ENCODE measurements at places on chromosomes 6 and 20.

DNA sequence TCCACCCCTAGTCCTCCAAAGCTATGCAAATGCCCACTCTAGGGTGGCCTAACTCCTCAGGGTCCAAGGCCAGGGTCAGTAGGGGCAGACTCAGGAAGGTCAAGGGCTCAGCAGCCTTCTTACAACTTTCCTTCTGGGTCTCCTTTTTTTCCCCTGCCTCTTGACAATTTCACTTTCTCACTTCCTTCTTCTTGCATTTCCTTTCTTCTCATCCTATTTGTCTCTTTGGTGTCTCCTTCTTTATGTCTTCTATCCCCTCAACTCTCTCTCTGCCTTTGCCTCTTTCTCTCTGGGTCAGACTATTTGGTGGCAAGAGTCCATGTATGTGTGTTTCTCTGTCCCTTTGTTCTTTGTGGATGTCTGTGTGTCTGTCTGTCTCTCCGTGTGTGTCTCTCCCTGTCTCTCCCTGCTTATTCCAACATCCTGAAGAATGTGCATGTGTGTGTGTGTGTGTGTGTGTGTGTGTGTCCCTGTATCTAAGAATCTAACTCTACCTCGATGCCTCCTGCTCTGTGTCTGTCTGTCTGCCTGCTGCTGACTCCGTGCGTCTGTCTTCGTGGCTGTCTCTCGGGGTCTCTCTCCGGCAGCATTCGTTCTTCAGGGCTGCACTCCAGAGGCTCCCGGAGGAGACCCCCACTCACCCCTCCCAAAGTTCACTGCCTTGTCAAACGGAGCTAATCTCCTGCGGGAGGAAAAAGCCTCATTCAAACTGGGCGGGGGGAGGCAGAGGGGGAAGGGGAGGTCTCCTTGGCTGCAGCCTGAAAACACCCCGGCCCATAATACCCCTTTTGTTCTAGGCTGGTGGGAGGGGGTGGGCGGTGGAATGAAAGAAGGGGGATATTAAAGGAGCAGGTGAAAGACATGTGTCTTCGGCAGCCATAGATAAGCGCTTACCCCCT is 51.7 kb upstream of the FOXP4 start:
- DNase-seq: no peak

DNA sequence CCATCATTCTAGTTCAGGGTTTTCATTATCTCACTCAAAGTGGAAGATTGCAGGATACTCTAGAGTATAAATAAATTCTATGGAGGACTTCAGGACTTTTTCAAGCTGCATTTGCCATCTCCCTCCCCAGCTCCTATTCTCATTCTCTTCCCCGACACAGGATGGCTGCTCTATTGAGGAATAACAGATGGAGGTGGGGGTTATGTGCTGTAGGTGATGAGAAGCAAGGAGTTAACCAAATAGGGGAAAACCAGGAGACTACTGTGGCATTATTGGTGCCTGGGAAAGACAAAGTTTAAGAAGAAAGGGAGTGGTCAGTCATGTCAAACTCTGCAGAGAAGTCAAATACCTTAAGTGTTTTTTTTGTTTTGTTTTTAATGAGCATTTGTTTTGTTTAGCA is 109.3 kb downstream of the GRIK2 start:
- no peak for DNase-seq

DNA sequence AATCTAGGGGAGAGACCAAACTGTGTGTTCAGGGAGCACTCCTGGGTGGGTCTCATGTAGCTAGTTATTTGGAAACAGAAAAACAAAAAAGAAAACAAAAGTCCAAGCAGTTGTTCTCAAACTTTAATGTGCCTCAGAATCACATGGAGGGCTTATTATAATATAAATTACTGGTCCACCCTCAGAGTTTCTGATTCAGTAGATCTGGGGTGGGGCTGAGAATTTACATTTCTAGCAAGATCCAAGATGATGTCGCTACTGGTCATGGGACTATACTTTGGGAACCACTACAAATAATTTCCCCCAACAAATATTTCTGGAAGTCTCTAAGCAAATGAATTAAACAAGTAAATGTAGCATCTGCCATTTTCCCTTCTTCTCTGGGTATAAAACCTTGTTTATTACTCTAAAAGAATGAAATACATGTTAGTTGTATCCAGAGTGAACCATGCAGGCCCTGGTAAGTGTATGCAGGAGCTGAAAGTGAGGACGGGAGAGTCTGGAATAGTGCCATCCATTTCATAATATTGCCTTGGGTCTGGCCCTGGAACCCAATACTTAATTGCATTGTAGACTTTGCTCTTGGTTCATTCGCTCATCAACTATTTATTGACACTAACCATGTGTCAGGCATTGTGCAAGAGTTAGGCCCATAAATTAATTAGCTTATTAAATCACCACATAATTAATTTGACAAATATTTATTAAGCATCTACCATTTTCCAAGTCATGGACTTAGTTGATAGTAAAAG is 490.8 kb downstream of the EPM2A start:
- DNase-seq: no peak

GRCh38 chr6:49430187-49430586 is 32.9 kb downstream of the MMUT start:
- no peak for DNase-seq

DNA sequence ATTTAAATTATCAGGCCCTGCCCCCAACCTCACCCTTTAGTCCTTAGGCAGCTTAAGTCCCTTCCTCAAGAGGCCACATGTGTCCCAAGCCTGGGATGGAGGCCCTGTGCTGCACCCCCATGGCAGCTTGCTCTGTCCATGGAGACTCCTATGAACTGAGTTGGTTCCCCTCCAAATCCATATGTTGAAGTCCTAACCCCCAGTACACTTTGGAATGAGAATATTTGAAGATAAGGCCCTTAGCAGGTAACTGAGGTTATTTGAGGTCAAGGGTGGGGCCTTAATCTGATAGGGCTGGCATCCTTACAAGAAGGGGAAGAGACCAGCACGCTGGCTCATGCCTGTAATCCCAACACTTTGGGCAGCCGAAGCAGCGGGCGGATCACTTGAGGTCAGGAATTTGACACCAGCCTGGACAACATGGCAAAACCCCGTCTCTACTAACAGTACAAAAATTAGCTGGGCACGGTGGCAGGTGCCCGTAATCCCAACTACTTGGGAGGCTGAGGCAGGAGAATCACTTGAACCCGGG is 6.7 kb upstream of the BEND3 start:
- DNase-seq: no peak

GRCh38 chr6:130694606-130695005 is 132.6 kb upstream of the SMLR1 start:
- no peak for DNase-seq

- DNase-seq: no peak
Observed at GRCh38 chr20:47660983-47661700, 124.1 kb downstream of the SULF2 start.

DNA sequence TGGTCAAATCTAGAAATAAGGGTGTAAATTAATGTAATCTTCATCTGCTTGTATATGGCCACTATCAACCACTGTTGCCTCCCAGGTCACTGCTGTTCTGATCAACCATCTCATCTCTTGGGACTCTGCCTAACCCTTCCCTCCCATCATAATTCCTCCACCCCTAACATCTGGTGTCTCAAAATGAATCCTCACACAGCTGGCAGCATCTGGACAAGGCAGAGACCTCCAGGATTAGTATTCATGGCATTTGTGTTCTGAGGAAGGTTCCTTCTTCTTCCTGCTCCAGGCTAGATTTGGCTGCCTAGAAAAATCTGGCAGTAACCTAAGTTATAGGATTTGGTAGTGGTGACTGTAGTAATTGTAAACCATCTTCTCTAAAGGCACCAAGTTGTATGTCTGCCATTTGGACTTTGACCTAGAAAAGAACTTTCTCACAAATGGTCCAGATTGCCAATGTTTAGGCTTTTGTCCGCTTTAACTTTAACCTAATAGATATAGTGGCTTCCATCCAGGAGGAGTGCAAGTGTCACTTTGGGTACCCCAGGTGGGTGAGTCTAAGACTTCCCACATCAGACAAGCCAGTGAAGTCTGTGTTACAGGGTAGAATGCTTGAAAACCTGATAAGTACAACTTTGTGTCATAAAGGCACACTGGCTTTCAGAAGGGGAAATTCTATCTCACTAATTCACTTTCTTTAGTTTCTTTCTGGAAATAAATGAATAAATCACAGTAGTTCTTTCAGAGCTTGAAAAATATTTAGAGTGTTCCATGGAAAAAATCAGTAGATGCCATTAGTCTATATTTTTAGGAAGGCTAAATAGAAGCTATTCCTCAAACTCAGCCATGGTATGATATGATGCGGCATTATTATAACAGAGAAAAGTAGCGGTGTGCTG is 3.0 kb upstream of the PHACTR2 start:
- DNase-seq: no peak

DNA sequence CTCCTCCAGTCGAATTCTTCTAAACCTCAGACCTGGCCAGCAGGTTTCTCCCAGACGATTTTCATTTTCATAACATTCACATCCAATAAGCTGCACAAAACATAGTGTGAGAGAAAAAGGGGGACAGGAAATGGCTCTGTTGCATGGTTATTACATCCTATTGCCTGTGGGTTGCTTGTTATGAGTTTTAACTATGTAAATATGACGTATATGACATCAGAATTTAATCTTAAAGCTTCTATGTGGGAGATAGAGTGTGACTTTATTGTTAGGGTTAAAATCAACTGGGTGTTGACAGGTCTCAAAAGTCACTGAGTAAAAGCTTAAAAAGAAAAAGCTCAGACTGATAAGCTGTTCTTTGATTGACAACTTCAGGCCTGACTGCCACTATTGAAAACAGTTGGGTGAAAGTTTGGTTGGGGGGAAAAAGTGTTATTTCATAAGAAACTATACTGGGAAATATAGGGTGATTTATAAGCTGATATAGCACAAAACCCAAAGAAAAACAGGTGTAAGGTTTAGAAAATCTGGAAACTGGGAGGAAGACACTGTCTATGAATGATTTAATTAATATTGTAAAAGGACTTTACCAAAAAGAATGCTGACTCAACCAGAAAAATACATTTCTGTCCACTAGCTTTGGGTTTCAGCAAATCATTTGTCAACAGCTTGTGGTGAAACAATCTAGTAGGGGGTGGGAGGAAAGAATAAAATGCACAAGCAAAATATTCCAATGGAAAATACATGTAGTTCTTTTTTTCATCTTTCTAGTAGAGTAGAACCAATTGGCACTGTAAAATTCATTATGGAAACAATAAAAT is 134.1 kb upstream of the CEP162 start:
- DNase-seq: no peak

DNA sequence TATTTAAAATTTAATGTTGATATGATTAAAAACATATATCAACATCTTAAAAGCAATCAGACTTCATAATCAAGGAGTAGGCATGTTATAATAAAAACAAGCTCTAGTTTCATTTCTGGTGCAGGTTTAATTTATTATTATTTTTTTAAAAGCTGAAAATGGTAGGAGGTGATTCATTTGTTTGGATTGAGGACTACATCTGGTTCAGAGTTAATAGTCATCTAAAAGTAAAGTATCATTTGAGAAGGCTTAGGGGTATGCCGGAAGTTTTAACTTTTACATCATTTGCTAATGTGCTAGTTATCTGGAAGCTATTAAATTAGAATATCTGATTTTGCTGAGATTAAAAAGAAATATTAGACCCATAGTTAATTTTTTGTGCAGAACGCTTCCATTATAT is 169.5 kb upstream of the LAMA2 start:
- DNase-seq: no peak

GRCh38 chr6:26536571-26537159 is 1.5 kb upstream of the HMGN4 start:
- peak; percentile 30 for DNase-seq

DNA sequence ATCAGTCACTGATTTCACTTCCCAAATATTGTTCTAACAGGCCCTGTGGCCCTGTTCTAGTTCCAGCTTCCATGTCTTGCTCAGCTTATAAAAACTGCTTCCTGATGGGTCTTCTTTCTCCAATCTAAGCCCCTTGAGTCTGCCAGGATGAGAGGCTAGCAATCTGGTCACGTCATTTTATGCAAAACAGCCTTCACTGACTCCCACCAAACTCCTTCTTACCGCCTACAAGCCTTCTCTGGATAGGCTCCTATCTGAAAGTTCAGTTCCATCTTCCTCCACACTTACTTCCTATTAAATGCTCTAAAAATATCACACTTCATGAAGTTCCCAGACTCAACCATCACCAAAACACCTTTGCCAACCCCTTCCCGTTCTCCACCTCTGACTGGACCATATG is 15.5 kb downstream of the CRNKL1 start:
- DNase-seq: no peak

DNA sequence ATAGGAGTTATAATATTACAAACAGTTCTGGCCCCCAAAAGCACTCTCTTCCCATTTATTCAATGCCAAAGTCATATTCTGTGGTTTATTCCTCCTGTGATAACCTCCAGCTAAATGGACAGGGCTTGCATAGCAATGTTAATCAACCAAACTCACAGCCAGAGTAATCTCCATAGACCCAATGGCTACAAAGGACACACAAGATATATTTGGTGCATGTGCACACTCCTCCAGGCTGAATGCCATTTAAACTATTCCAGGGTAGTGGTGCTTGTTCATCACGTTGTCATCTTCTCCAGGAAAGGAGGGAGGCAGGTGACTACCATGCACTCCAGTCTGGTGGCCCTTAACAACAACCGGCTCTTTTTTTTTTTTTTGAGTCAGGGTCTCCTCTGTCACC is 56.8 kb downstream of the B3GAT2 start:
- no peak for DNase-seq

- DNase-seq: no peak
Observed at GRCh38 chr6:134684423-134684795, 265.5 kb downstream of the ALDH8A1 start.

DNA sequence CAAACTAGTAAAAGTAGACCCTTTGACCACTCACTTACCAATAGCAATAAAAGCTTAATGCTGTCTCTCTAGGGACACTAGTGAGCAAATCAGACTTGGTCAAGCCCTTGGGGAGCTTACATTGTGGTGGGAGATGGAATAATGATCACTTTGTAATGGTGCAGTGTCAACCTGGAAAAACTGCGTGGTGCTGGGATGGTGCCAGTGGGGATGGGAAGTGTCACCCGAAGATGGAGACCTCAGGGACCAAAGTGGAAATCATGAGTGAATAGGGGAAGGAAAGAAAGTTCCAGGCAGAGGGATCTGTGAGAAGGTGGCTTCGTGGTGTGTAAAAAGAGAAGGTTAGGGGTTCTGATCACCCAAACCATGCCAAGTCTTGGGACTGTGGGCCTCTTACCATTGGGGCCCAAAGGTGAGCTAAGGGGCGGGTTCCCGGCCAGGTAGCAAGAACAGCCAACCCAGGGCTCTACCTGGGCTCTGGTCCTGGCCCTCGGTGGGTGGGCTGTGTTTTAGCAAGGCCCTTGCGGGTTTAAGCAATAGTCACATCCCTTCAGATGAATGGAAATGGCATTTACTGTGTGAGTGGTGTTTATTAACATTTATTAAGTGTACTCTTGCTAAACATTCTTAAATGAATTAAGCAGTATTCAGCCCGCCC is 15.5 kb downstream of the DYNLRB1 start:
- DNase-seq: no peak
